Uterus (tissue), 4 donors: ENCODE measurements at places on chromosomes 4 and X. TPM values are rescaled to one million over a fixed set of nuclear protein-coding genes. Genes with fewer than 3 reads are reported as not detected.

The WDR45 gene
- total RNA-seq = 75.6 TPM

The TREX2 gene
- total RNA-seq = not detected

The RAB40A gene
- 1.1 TPM for total RNA-seq

The PRKX gene
- 10.8 TPM for total RNA-seq

The HAUS3 gene
- 29.9 TPM for total RNA-seq

The MXRA5 gene
- 2.9 TPM for total RNA-seq

The KDR gene
- 101 TPM for total RNA-seq

The PCDH10 gene
- 19.6 TPM for total RNA-seq

The CHST7 gene
- total RNA-seq = 7.2 TPM

The SATL1 gene
- not detected for total RNA-seq

The GBA3 gene
- total RNA-seq = not detected

The VCX gene
- not detected for total RNA-seq

The CCSER1 gene
- total RNA-seq = 2.8 TPM

The TBX22 gene
- not detected for total RNA-seq

The KDM5C gene
- total RNA-seq = 184 TPM

The AMTN gene
- total RNA-seq = not detected

The AFF1 gene
- 114 TPM for total RNA-seq

The TKTL2 gene
- total RNA-seq = 0.07 TPM

The VGLL1 gene
- total RNA-seq = not detected

The HERC5 gene
- 7.4 TPM for total RNA-seq

The C4orf17 gene
- total RNA-seq = not detected
